ENCODE measurements at places on chromosomes 5 and 9. TPM values are rescaled to one million over a fixed set of nuclear protein-coding genes. Genes with fewer than 3 reads are reported as not detected.

GRCh38 chr9:71733176-71733575, 35.1 kb downstream of the CEMIP2 start:
- H3K4me1 ChIP-seq, result no peaks in the 10 kb centered on the region
- H3K36me3 ChIP-seq, result no peaks in the 10 kb centered on the region
- H3K27ac ChIP-seq, result no peak overlapping the region
- no peaks in the 10 kb centered on the region for H3K27me3 ChIP-seq

- H3K27ac ChIP-seq, result no peak overlapping the region
- H3K4me3 ChIP-seq, result no peak overlapping the region
- no peaks in the 10 kb centered on the region for H3K27me3 ChIP-seq
These were observed 138.4 kb downstream of the C9orf152 start for GRCh38 chr9:110069326-110070248.

DNA sequence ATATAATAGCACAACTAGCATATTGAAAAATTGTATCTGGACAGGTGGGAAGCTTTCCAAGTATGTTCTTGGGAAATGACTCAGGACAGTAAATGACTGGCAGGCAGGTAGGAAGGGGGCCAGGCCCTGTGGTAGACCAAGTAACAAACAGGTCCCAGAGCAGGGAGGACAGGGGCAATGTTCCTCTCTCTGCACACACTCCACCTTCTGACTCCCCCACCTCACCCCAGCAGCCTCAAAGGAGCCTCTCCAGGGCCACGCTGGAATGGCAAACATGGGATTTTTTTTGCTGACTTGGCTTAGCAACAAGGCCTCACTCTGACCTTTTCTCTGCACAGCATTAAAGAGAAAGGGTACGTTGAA, 31.1 kb upstream of the IQGAP2 start:
- no peaks in the 10 kb centered on the region for H3K27me3 ChIP-seq
- no peaks in the 10 kb centered on the region for H3K4me1 ChIP-seq
- no peak overlapping the region for H3K4me3 ChIP-seq
- H3K36me3 ChIP-seq, result no peaks in the 10 kb centered on the region

GRCh38 chr5:150559088-150559487, 51.2 kb downstream of the NDST1 start:
- H3K4me1 ChIP-seq, result no peaks in the 10 kb centered on the region
- DNase-seq, result no peak
- peaks cover 1% of the 10 kb centered on the region for H3K36me3 ChIP-seq
- no peaks in the 10 kb centered on the region for H3K27me3 ChIP-seq

Gene FST
- 16.8 TPM for total RNA-seq

Gene C6
- 1.7 TPM for total RNA-seq

Gene PCDHAC1
- 0.36 TPM for total RNA-seq

Measured in aorta (tissue), 5 donors.